ENCODE measurements at places on chromosomes 6 and 20.

- DNase-seq, result no peak
These were observed 15.0 kb upstream of the SLC13A3 start for GRCh38 chr20:46666306-46666705.

DNA sequence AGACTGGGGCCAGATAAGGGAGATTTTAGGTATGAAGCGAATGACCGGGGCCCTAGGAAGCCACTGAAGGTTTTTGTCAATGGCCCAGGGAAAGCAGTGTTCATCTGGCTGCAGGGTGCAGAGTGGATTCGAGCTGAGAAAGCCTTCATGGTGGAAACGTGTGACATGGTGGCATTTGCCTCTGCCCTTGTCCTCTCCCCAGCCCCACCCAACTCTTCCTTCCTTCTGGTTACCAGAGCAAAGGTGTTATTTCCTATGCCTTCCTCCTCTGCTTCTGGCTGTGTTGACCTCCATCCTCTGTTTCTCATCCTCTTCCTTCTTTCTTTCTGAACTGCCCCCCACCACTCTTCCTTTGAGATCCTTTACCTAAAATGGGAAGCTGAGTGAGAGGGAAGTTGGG is 195.1 kb upstream of the SUPT3H start:
- no peak for DNase-seq

DNA sequence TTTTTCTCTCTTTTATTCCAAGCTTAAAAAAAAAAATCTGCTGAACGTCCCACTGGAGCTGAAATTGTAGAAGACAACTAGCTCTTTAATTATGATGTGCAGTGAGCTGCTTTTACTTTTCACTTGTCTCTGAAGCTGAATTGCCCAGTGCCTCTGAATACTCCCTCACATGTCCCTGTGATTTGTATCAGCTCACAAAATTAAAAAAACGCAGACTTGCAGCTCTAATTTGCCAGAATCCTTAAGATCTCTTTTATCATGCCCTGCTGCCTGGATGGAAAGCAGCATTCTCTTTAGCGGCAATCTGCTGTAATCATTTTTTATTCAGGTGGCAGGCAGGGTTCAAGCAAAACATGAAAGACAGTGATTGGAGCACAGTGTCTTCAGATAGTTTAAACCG is 443.8 kb upstream of the SPTLC3 start:
- no peak for DNase-seq

GRCh38 chr20:40952136-40952535 is 76.5 kb upstream of the TOP1 start:
- no peak for DNase-seq

DNA sequence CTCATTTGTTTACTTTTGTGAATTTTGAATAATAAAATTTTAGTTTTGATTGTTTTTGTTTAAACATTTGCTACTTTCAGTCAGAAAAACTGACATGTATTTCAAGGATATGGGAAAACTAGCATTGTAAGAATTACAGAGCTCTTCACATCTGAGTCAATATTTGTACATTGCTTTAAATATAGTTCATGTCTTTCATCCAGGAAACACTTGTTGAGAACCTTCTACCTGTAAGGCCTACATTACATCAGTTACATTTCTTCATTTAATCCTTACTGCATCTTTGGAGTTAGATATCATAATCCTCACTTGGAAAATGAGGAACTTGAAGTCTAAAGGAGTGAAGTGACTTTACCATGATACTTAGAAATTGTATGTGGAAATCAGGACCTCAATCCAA is 242.9 kb downstream of the KCNQ5 start:
- DNase-seq, result no peak

GRCh38 chr6:43838276-43839036 is 68.4 kb downstream of the VEGFA start:
- no peak for DNase-seq

DNA sequence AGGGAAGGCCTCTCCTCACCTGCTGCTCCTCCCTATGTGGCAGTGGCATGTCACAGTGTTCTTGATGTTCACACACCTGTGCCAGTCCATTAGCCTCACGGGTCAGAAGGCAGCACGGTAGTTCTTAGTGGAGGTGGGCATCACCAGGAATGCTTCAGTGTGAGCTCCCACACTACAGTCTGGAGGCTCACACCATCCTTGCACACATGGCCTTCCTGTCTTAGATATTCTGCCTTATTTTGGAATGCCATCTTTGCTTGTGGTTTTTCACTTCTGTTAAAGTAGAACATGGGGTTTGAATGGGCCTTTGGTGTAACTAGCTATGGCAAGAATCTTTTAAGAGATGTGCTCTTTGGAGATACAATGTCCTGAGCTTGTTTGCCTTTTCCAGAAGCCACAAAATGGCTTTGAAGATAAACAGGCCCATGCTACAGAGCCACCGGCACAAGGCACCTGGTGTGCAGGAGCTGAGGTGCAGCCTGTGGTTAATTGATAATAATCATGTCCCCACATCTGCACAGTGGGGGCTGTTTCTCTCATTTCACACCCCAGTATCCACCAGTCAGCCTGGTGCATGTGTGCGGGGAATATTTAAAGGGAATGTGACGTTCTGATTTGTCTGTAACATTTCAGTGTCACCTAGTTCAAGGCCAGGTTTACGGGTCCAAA is 3.2 kb upstream of the SLC17A9 start:
- DNase-seq, result no peak

- no peak for DNase-seq
These were observed 11.6 kb downstream of the AURKA start for GRCh38 chr20:56380375-56380774.
